ENCODE measurements at places on chromosomes 4 and X.

DNA sequence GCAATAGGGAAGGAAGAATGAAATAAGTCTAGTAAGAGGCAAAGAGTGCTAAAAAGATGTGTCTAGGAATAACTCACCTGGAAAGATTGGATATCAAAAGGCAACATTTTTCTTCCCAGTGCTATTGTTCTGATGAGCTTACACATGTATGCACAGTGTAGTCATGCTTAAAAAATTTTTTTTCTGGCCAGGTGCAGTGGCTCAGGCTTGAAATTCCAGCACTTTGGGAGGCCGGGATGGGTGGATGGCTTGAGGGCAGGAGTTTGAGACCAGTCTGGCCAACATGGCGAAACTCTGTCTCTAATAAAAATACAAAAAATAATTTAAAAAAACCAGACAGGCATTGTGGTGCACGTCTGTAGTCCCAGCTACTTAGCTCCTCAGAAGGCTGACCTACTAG is 795.8 kb upstream of the IGFBP7 start:
- no peak for DNase-seq

DNA sequence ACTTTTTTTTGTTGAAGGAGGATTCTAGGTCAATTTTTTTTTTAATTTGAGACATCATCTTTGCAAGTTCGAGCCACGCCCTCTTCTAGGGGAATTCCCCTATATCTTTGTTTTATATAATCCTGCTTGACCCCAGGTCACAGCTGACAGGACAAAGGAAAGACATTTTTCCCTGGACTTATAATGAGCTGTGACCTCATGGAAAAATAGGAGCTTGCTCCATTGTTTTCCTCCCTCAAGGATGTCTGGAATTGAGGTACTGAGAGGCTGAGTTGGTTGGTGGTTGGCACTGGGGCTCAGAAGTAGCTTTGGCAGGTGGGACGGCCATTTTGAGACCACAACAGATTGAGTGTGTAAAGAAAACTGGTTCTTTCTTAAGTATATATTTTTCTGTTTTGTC is 49.0 kb downstream of the GBA3 start:
- DNase-seq = no peak

DNA sequence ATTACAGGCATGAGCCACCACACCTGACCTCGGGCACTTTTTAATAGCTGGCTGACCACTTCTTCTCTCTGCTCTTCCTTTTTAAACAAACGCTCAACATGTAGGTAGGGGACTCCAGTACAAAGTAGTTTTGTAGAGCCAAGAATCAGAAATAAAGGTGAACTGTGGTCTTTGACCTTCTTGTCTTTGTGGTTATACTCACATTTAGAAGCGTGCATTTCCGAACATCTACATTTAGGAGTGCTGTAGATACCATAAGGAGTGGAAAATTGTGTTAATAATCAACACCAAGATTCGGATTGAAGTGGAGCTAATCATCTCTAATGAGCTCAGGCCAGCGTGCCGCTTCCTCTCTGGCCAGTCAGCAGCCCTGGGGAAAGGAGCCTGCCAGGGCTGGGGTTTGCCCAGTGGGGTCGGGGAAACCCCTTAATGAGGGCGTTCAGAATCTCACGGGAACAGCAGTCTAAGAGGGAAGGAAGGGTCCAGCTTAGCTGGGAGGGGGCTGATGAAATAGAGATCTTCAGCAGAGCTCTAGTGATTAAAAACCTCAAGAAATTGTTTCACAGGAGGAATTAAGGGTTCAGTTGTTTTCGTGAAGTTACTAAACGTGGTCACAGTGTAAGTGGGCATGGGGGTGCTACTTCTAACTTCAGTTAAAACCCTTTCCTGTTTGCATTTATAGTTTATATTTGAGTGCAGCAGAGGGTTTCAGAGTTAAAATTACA is 81.2 kb downstream of the GAB1 start:
- no peak for DNase-seq

DNA sequence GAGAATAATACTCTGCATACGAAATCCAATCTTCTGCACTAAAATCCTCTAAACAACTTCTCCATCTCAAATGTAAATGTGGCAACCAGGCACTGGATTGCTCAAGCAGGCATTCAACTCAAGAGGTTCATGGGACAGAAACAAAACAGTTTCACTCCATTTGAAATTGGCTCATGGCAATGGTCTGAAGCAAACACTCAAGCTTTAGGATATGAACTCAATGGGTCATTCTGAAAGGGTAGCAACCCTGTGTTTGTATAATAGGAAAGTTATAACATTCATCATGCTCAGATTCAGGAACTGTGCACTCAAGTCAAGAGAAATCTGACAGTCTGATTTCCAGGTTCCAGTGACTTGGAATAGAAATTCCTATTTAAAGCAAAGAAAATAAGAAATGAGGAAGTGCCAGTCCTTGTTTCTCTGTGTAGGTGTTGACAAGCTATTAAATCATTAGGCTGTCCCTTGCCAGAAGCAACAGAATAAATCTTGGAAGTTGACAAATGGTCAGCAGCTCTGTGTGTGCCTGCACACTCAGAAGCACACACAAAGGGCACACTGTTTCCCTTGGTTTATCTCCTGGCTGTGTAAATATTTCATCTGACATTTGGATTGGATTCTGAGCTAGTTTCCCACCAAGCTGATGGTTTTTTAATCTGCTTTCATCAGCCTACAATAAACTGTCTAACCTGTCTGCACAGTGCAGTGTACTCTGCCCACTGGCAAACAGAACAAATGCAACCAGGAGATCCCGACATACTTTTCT is 75.9 kb upstream of the CITED1 start:
- no peak for DNase-seq

DNA sequence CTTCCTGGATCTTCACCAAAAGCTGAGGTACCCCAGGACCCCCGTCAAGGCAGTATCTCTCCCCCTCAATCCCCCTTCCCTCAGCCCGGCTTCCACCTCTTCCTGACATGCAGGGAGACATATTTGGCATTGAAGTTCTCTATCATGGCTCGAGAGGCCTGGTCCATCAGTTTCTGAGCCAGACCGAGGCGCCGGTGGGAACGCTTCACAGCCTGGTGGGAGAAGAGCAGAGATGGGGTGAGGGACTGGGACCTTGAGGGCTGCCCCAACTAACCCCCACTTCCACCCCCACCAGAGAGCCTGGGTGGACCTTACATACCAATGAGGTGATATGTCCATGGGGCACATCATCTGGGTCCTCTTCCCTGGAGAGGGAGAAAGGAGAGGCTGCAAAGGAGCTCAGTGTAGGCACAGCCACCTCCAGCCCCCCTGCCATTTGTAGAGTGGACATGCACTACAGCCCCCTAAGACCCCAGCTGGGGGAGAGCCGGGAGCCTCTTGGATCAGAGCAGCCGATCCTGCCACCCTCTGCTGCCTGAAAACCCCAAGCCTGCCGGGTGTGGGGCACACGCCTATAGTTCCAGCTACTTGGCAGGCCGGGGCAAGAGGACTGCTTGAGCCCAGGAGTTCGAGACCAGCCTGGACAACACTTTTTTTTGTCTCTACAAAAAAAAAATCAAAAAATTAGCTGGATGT is 2.5 kb downstream of the NAA10 start:
- DNase-seq = no peak

All from NCI-H187 (cell line).